ENCODE measurements at places on chromosomes 7 and 10. TPM values are rescaled to one million over a fixed set of nuclear protein-coding genes. Genes with fewer than 3 reads are reported as not detected.
A peak's percentile ranks its signal among the peaks of the same experiment; 100 is the strongest.

- H3K27me3 ChIP-seq, result no peaks in the 10 kb centered on the region
- H3K4me1 ChIP-seq, result no peaks in the 10 kb centered on the region
- H3K4me3 ChIP-seq, result no peak overlapping the region
- H3K27ac ChIP-seq, result no peak overlapping the region
Measured at GRCh38 chr10:133474665-133475424, 21.1 kb downstream of the SCART1 start.

- H3K4me1 ChIP-seq, result no peaks in the 10 kb centered on the region
- H3K4me3 ChIP-seq, result peak overlapping the region; percentile 32
- H3K36me3 ChIP-seq, result no peaks in the 10 kb centered on the region
- no peaks in the 10 kb centered on the region for H3K27me3 ChIP-seq
- H3K27ac ChIP-seq, result no peak overlapping the region
- peak; percentile 8 for DNase-seq
Measured at GRCh38 chr10:93751832-93752231, 5.9 kb upstream of the LGI1 start.

- H3K27ac ChIP-seq, result no peak overlapping the region
- H3K4me3 ChIP-seq, result no peak overlapping the region
- no peaks in the 10 kb centered on the region for H3K36me3 ChIP-seq
Measured at GRCh38 chr7:90225181-90225580, 13.6 kb downstream of the STEAP2 start.

- no peak for DNase-seq
- no peaks in the 10 kb centered on the region for H3K36me3 ChIP-seq
- no peaks in the 10 kb centered on the region for H3K4me1 ChIP-seq
- H3K27me3 ChIP-seq, result no peaks in the 10 kb centered on the region
- H3K27ac ChIP-seq, result no peak overlapping the region
- H3K4me3 ChIP-seq, result no peak overlapping the region
Measured at GRCh38 chr7:88599528-88599927, 160.0 kb upstream of the ZNF804B start.

- no peaks in the 10 kb centered on the region for H3K36me3 ChIP-seq
- no peak overlapping the region for H3K4me3 ChIP-seq
- DNase-seq, result no peak
- H3K4me1 ChIP-seq, result no peaks in the 10 kb centered on the region
Measured at GRCh38 chr10:22856444-22857074, 71.3 kb upstream of the ARMC3 start.

The CALY gene
- total RNA-seq, result 2.4 TPM
